ENCODE measurements at places on chromosomes 11 and 22.

- no peak for DNase-seq
Observed at GRCh38 chr11:110711448-110711775, 825 bp downstream of the ARHGAP20 start.

GRCh38 chr11:45089251-45089650 is 57.2 kb upstream of the PRDM11 start:
- no peak for DNase-seq

GRCh38 chr11:27081056-27081455 is 40.4 kb downstream of the BBOX1 start:
- DNase-seq = no peak

- no peak for DNase-seq
Observed at GRCh38 chr22:48616656-48617055, 1211.0 kb downstream of the BRD1 start.

GRCh38 chr22:16783930-16784354 is 41.3 kb downstream of the XKR3 start:
- DNase-seq = no peak

DNA sequence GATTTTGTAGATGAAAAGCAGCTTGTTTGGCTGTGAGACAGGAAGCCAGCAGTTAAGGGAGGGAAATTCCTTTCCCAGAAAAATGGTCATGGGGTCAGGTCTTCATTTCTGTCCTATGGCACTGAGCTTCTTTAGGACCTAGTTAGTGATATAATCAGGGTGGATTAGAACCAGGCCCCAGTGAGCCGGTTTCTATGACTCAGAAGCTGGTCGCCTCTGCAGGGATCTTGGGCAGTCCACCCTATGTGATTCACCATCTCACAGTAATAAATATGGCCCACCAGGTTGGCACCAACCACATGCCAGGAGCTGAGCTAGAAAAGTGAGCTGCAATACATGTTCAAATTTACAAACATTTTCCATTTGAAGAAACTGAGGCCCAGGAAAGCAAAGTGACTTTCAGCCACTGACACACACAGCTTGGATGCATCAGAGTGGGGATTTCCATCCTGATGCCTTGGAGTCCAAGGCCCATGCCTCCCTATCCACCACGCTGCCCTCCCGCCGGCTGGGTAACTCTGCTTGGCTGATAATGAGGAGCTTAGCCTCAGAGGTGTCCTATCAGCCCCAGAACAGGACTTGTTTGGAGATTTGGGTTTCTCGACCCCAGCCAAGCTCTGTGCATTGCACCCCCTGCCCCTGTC is 42.0 kb downstream of the CD82 start:
- no peak for DNase-seq

- DNase-seq = no peak
Observed at GRCh38 chr22:38137876-38138687, 27.6 kb upstream of the BAIAP2L2 start.

DNA sequence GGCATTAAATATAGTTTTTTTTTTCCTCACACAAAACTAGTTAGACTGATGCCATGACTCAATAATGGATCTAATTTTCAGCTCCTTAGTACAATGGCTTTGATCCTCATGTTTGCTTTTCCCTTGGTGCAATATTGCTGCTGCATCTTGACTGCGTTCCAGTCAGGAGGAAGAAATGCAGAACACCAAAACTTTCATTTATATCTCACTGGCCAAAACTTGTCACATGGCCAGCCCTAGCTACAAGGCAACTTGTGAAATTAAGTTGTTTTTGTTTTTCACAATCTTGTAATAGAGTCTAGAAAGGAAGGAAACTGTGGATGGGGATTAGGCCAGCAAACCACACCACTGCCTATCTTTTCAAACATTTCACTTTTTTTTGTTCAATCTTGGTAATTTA is 36.7 kb downstream of the SMC1B start:
- no peak for DNase-seq

DNA sequence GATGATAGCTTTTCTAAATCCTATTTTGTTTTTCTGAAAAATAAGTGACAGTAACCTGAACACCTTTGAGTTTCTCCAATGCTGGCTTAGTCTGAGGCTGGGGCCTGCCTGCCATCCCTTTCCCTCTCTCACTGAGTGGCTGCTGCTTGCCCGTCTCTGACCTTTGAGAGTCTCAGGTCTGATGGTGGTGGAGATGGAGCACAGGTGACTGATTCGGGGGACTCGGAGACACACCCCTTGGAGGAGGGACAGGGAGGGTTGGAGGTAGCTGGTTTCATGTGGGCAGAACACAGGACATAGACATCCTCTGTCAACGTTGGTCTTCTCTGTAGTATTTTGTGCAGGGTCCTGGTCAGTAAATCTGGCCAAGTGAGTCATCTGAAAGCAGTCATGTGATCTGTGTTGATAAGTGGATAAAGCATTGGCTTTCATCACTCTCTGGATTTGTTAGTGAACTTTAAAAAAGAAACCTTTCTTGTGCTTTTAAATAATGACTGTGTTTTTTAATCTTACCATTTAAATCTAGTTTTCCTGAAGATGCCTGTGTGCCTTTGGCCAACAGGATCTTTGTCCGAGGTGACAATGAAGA is 47.1 kb upstream of the CLDN5 start:
- no peak for DNase-seq

- no peak for DNase-seq
Observed at GRCh38 chr11:111684251-111684650, 81.9 kb downstream of the PPP2R1B start.

DNA sequence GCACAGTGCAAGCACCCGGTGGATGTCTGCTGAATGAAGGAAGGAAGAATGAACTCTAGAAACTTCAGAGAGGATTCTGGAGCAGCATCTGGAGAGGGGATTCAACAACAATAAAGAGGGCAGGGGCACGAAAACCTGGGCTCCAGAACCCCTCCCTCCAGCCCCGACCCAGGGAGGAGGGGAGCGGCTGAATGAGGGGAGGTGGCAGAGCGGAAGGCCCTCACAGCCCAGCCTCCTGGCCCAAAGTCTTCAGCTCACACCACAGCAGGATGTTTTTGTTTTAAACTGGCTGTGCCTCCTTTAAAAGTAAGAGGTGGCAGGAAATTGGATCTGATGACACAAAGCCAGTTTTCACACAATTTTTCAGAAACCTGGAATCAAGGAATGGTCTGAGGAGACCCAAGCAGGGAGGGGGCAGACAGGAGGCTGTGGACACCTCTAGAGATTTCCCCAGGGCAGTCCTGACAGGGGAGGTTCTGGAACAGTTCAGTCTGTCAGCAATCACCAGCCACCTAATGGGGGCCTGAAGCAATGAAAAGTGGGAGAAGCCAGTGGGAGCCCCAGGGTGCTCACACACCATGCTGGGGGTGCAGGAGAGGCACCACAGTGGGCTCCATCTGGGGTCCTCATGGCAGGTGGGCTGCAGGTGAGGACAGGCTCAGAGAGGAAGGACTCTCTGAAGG is 44.4 kb upstream of the TCF20 start:
- no peak for DNase-seq

DNA sequence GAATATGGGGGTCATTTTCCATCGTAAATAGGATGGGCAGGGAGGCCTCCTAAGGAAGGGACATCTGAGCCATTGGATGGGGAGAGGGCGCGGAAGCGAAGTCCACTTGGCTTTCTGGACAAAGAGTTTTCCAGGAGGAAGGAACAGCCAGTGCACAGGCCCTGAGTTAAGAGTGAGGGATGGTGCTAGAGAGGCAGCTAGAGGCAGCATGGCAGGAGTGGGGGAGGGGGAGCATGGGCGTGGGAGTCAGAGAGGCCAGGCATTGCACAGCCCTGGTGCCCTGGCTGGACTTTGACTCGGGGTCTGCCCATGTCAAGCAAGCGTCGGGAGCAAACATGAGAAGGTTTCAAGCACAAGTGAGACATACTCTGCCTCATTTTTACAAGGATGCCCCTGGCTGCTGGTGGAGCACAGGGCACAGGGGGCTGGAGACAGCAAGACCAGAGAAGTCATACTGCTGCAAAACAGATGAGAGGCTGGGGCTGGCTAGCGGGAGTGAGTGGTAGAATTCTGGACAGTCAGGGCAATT is 9.0 kb downstream of the GNAZ start:
- no peak for DNase-seq

DNA sequence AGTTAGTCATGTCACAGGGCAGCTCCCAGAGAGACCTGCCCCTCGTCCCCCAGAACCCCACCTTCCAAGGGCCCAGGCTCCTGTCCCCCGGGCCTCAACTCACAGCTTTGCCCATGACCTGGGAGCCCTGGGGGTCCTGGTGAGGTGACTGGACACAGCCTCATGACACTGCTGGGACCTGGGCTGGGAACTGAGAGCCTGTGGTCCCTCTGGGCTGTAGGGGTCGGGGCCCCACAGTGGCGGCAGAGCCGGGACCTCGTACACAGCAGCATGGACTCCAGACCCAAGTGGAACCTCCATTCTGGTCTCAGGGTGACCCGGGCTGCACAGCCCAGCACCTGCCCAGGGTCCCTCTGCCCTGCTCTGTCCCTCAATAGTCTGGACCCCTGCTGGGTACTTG is 6.9 kb downstream of the APOBEC3A start:
- no peak for DNase-seq

GRCh38 chr22:46069521-46070214 is 80.7 kb upstream of the PPARA start:
- DNase-seq = no peak

DNA sequence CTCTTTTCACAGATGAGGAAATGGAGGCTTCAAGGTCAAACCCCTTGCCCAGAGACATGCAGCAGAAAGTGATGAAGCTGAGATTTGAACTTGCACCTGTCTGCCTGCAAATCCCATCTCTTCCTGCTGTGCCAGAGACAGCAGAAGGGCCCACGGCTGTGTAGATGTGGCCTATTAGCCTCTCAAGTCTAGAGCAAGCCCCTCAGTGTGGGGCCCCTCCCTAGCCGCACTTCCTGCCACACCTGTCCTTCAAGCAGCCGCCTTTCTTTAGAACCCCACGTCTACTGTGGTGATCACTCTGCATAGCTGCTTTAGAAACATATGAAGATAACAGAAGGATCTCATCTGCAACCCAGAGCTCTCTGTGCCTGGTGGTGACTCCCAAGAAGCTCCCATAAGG is 41.2 kb upstream of the JAM3 start:
- DNase-seq = no peak

- DNase-seq = no peak
Observed at GRCh38 chr11:115985896-115986295, 481.7 kb upstream of the CADM1 start.

- no peak for DNase-seq
Observed at GRCh38 chr22:30332551-30332950, 5.8 kb upstream of the TBC1D10A start.

DNA sequence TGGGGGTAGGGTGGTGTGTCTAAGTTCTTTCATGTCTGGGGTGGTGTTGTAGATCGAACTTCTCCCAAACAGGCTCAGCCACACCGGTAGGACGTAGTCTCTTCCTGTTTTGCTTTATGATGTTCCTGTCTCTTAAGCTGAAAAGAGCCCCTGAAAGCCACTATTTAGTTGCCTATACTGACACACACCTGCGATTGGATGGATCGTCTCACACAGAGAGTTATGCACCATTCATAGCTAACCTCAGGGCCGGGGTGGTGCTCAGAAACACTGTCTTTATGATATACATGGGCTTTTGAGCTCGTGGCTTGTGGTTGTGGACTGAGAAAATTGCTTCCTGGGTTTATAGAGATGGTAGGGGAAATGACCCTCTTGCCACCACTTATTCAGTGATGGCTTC is 137.6 kb downstream of the TEAD1 start:
- DNase-seq = no peak

DNA sequence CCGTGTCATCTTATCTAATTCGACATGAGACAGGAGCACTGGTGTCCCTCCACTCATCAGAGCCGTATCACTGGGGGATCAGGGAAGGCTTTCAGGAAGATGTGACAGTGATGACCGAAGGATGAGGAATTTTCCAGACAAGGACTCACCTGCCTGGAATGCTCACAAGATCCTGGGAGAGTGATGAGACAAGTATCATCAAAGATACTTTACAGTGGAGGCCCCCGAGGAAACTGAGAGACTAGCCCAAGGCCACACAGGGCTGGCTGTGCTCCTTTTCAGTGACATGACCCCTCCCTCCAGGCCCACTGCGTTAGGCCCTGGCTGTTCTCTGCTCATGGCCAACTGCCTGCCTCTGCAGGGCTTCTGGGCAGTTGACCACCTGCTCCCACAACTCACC is 13.0 kb downstream of the CLPB start:
- no peak for DNase-seq

DNA sequence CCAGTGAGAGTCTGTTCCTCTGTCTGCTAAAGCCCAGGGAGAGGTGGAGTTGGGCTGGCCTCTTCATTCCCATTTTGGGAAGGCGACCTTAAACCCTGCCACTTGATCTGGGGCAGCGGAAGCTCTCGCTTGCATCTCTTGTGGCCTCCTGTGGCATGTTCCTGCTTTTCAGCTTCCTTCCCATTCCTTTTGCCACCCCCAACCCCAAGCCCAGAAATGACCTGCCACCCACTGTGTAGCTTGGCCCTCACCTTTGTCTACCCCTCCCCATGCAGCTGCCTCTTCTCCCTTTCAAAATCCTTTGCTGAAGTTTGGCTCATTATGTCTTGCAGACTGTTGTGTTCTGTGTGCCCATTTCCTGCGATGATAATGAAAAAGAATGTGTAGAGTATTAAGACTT is 110.2 kb downstream of the DBX1 start:
- no peak for DNase-seq

- no peak for DNase-seq
Observed at GRCh38 chr11:55697817-55698216, 35.8 kb downstream of the OR4C6 start.

- no peak for DNase-seq
Observed at GRCh38 chr11:1293619-1294015, 15.8 kb downstream of the TOLLIP start.

- no peak for DNase-seq
Observed at GRCh38 chr11:65323813-65324212, 9.1 kb downstream of the CDC42EP2 start.

GRCh38 chr11:93662175-93662570 is 691 bp downstream of the CEP295 start:
- DNase-seq = no peak

DNA sequence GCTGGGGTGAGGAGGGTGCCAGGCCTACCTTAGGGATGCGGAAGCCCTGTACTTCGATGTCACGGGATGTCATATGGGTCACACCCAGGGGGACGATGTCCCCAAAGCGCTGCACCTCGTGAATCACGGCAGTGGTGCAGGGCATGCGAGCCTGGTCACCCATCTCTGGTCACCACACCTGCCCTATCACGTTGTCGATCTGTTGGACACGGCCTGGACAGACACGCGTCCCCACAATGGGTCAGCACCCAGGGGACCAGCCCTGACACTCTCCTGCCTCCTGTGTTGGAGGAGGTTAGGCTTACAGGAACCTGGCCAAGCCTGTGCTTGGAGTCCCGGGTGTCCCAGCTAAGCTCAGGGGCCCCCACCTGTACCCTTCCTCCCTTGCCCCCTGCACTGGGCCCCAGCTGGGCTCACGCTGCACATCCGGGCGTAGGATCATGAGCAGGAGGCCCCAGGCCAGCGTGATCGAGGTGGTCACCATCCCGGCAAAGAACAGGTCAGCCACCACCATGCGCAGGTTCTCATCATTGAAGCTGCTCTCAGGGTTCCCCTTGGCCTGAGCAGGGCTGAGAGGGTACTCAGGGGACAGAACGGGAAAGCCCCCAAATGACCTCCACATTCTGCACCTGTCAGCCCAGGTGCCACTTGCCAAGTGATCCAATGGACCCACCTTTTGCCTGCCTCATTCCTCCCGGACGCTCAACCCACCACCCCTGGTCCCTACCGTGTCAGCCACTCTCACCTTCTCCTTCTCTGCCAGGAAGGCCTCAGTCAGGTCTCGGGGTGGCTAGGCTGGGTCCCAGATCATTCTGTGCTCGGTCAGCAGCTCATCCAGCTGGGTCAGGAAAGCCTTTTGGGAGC is 20.3 kb upstream of the CYP2D6 start:
- no peak for DNase-seq

All from stimulated activated CD4-positive, alpha-beta T cell treated with anti-CD3 and anti-CD28 coated beads, Interleukin-1b, Interleukin-23, amount 100 ng/mL, for 1 hour (primary cell).